Gastrocnemius medialis (tissue), 4 donors: ENCODE measurements at places on chromosomes 5 and 9.

DNA sequence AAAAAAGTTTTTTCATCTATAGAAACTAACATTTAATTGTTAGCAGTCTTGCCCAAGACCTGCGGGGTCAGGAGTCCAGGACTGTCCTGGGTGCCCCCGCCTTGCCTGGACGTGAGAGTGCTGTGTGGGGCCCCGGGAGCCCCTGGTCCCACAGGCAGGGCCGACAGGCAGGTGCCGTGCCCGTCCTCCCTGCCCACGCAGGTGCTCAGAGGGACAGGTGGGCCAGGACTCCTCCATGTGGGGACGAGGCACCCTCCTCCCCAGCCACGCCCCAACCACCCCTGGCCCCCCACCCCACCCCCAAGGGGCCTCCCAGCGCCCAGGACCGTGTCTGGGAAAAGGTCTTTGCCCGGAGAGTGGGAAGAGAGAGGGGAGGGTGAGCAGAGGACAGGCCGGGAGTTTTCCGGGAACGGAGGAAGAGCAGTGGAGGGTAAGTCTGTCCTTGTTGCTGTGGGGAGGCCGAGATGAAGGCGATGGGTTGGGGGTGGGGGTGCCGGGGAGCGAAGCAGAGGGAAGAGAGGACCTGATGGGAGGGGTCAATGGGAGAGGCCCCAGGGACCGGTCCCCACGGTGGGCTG, 2.7 kb upstream of the LCN12 start:
- peak overlapping the region; percentile 67 for H3K4me3 ChIP-seq
- no peaks in the 10 kb centered on the region for H3K27me3 ChIP-seq
- peaks cover 30% of the 10 kb centered on the region for H3K4me1 ChIP-seq
- H3K27ac ChIP-seq = peak overlapping the region; percentile 89
- H3K36me3 ChIP-seq = no peaks in the 10 kb centered on the region

DNA sequence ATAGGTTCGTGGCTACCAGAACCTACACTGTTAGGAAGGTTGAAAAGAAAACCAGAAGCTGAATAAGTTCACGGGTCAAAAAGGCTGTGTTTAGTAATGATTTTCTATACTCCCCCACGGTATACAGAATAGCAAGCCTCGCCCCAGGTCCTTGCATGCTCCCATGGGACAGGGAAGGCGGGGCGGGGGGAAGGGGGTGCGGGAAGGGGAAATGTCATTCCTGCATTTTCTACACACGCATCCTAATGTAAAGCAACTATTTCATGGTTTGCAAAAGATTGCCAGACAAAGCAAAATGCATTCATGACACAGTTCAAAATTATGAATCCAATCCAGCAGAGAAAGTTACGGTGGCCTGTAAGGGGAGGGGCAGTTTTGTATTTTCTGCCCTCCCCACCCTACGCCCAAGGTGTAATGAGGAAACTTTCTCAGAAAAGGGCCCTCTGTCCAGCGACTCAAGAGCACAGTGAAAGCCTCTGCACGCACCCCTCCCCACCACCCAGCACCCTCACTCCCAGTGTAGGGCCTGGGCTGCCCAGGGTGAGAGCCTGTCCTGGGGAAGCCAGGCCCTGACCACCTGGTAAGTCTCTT, 105.2 kb downstream of the ROR2 start:
- H3K27ac ChIP-seq = no peak overlapping the region
- H3K4me3 ChIP-seq = no peak overlapping the region
- H3K4me1 ChIP-seq = no peaks in the 10 kb centered on the region
- no peaks in the 10 kb centered on the region for H3K36me3 ChIP-seq

DNA sequence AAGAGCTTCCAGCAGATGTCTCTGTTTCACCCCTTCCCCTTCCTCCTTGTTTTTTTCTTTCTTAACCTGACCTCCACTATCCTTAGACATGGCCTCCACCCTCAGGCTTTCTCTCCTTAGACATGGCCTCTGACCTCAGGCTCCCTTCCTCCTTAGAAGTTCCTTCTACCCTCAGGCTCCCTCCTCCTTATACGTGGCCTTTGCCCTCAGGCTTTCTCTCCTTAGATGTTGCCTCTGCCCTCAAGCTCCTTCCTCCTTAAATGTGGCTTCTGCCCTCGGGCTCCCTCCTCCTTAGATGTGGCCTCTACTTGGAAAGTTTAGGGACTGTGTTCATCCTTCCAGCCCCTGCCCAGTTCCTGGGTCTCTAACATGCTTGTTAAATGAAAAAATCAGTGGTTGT, 180.4 kb upstream of the S1PR3 start:
- DNase-seq = no peak
- no peak overlapping the region for H3K27ac ChIP-seq
- no peak overlapping the region for H3K4me3 ChIP-seq
- no peaks in the 10 kb centered on the region for H3K36me3 ChIP-seq
- H3K4me1 ChIP-seq = no peaks in the 10 kb centered on the region

GRCh38 chr5:14663734-14664269, 716 bp upstream of the OTULIN start:
- H3K27me3 ChIP-seq = no peaks in the 10 kb centered on the region
- peak overlapping the region; percentile 84 for H3K27ac ChIP-seq
- H3K36me3 ChIP-seq = no peaks in the 10 kb centered on the region
- peaks cover 31% of the 10 kb centered on the region for H3K4me1 ChIP-seq
- H3K4me3 ChIP-seq = peak overlapping the region; percentile 83

- no peak overlapping the region for H3K4me3 ChIP-seq
- H3K27me3 ChIP-seq = no peaks in the 10 kb centered on the region
- H3K36me3 ChIP-seq = no peaks in the 10 kb centered on the region
- H3K27ac ChIP-seq = no peak overlapping the region
- DNase-seq = no peak
Observed at GRCh38 chr5:139422307-139422893, 16.9 kb downstream of the DNAJC18 start.

DNA sequence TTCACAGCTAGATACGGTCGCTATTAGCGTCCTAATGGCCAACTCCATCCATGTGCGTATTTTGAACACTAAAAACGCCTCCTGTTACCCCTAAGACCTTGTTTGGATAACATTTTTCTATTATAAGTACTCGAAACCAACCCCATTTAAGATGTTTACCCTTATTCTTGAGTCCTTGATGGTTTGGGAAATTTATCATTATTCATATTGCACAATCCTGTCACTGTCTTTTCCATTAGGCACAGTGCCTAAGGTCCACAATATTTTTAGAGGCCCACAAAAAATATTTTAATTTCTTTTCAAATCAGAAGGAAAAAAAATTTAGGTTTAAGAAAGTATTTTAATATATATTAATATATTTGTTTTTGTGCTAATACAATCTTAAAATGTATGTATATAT, 1.3 kb upstream of the LIFR start:
- no peak for DNase-seq
- no peaks in the 10 kb centered on the region for H3K36me3 ChIP-seq
- H3K27ac ChIP-seq = peak overlapping the region; percentile 98
- no peaks in the 10 kb centered on the region for H3K27me3 ChIP-seq
- H3K4me3 ChIP-seq = peak overlapping the region; percentile 83

- no peaks in the 10 kb centered on the region for H3K36me3 ChIP-seq
- no peak for DNase-seq
- no peaks in the 10 kb centered on the region for H3K4me1 ChIP-seq
- H3K4me3 ChIP-seq = no peak overlapping the region
- no peaks in the 10 kb centered on the region for H3K27me3 ChIP-seq
- no peak overlapping the region for H3K27ac ChIP-seq
Observed at GRCh38 chr9:35406183-35406959, 83.5 kb upstream of the RUSC2 start.

GRCh38 chr5:142356716-142357468, 32.1 kb upstream of the SPRY4 start:
- peak overlapping the region; percentile 74 for H3K4me3 ChIP-seq
- peak overlapping the region; percentile 75 for H3K27ac ChIP-seq
- H3K36me3 ChIP-seq = no peaks in the 10 kb centered on the region
- H3K27me3 ChIP-seq = peaks cover 25% of the 10 kb centered on the region
- peaks cover 16% of the 10 kb centered on the region for H3K4me1 ChIP-seq

DNA sequence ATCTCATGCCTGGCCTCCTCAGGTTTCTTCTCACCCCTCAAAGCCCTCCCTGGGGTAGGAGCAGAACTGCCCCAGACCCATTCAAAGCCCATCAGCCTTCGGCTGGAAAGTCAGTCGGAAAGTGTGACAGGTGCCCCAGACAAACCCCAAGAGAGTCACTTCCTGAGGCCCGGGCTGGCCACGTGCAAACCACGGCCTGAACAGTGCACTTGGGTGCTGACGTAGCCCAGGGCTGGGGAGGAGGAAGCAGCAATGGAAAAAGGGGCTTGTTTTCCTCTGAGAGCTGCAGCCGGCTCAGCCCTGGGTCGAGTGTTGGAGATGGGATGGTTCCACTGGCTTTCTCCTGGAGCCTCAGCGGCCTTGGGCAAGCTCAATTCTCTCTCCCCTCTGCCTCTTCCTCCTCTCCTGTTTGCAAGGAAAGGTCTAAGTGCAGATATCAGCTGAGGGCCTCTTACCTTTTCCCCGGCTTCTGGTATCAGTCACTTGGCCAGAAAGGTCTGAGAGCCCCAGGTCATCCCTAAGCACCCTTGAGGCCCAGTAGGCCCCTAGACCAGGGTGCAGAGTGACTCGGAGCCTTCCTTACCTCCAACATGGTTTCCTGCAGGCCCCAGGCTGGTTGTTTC, 5.9 kb upstream of the EGR1 start:
- H3K4me3 ChIP-seq = no peak overlapping the region
- DNase-seq = no peak
- no peaks in the 10 kb centered on the region for H3K36me3 ChIP-seq
- H3K4me1 ChIP-seq = peaks cover 8% of the 10 kb centered on the region

DNA sequence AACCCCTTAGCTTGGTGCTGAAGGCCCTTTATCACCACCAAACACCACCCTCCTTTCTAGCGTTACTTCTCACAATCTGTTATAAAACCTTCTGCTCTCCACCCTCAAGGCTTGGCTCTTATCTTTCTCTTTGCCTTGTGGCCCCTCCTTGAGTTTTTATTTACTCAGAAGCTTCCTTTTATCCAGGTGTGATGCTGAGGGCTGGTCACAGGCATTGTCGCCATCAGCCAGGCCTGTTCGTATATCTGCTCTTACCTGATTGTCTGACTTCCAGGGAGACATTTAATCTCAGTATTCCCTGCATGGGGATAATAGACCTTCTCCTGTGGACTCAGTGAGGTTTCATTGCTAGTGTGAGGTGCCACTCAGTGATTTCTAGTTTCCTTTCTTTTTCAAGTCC, 34.2 kb downstream of the MEGF10 start:
- H3K27me3 ChIP-seq = no peaks in the 10 kb centered on the region
- no peak overlapping the region for H3K27ac ChIP-seq
- DNase-seq = no peak
- no peak overlapping the region for H3K4me3 ChIP-seq
- H3K36me3 ChIP-seq = no peaks in the 10 kb centered on the region
- H3K4me1 ChIP-seq = no peaks in the 10 kb centered on the region

DNA sequence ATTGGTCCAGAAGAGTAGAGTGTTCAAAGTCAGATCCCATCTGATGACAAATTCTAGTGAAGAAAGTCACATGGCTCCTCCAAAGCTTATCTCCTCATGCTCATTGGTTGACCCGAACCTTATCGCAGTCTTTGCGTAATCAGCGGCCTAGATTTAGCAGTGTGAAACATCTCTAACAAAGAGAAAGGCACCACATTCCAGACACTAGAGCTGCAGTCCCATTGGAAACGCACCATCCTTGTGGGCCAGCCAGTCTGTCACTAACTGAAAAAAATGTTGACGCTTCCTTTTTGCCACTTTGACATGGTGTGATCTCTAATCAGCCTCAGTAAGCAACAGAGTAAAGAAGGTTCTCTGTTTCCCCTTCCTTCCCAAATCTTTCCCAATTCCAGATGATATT, 458.0 kb upstream of the WWC1 start:
- H3K36me3 ChIP-seq = no peaks in the 10 kb centered on the region
- H3K4me1 ChIP-seq = no peaks in the 10 kb centered on the region
- DNase-seq = no peak
- no peaks in the 10 kb centered on the region for H3K27me3 ChIP-seq
- H3K4me3 ChIP-seq = no peak overlapping the region

DNA sequence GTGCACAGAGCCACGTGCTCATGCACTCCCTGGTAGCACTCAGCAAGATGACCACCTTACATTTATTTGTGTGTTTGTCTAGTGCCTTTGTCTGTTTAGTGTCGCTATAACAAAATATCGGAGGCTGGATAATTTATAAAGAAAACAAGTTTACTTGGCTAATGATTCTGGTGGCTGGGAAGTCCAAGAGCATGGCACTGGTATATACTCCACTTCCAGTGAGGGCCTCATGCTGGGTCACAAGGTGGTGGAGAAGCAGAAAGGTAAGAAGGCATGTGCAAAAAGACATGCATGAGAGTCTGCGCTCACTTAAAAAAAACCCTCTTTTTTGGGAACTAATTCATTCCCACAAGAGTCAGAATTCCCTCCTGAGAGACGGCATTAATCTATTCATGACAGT, 52.5 kb upstream of the BOD1 start:
- DNase-seq = no peak
- no peaks in the 10 kb centered on the region for H3K36me3 ChIP-seq
- H3K4me3 ChIP-seq = no peak overlapping the region

DNA sequence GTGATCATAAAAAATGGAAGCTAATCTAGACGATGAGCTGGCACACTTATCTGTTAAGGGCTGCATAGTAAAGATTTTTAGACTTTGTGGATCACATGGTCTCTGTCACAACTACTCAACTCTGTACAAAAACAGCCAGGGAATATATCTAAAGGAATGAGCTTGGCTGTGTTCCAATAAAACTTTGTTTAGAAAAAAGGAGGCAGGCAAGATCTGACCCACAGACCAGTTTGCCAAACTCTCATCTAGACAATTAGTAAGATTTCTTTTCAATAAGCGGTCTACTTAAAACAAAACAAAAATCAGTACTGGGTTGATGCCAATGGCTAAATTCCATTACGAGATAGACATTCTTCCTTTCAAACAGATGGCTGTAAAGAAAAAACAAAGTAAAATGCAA, 53.0 kb upstream of the RETREG1 start:
- H3K4me3 ChIP-seq = no peak overlapping the region
- no peak overlapping the region for H3K27ac ChIP-seq
- no peak for DNase-seq
- H3K4me1 ChIP-seq = peaks cover 4% of the 10 kb centered on the region
- H3K27me3 ChIP-seq = no peaks in the 10 kb centered on the region
- H3K36me3 ChIP-seq = no peaks in the 10 kb centered on the region

GRCh38 chr9:137482094-137482781, 23.1 kb upstream of the NSMF start:
- DNase-seq = peak; percentile 55
- H3K27ac ChIP-seq = peak overlapping the region; percentile 3
- no peaks in the 10 kb centered on the region for H3K36me3 ChIP-seq
- H3K4me3 ChIP-seq = no peak overlapping the region

GRCh38 chr9:121317737-121318630, 50.0 kb downstream of the GSN start:
- no peaks in the 10 kb centered on the region for H3K4me1 ChIP-seq
- peak overlapping the region; percentile 62 for H3K27ac ChIP-seq
- no peaks in the 10 kb centered on the region for H3K36me3 ChIP-seq
- no peak for DNase-seq
- no peak overlapping the region for H3K4me3 ChIP-seq
- H3K27me3 ChIP-seq = no peaks in the 10 kb centered on the region
